ENCODE measurements at places on chromosomes 4 and X.

- DNase-seq = peak; percentile 25
Observed at GRCh38 chr4:76251441-76252270, at the start of gene FAM47E. TSS of gene FAM47E (plus strand) at chr4:76251721. CDS start at chr4:76251747, 26 bp downstream.

GRCh38 chr4:146367347-146367746 lies 153.0 kb downstream of the REELD1 start:
- DNase-seq = no peak

- no peak for DNase-seq
Observed at GRCh38 chrX:124045109-124045508, 83.6 kb downstream of the STAG2 start.

DNA sequence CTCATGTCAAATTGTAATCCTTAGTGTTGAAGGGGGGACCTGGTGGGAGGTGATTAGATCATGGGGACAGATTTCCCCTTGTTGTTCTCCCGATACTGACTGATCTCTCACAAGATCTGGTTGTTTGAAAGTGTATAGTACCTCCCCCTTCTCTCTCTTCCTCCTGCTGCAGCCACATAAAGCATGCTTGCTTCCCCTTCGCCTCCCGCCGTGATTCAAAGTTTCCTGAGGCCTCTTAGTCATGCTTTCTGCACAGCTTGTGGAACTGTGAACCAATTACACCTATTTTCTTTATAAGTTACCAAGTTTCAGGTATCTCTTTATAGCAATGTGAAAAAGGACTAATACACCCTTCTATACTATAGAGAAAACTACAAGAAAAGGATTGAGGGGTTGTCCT lies 1170.5 kb upstream of the AGA start:
- no peak for DNase-seq

DNA sequence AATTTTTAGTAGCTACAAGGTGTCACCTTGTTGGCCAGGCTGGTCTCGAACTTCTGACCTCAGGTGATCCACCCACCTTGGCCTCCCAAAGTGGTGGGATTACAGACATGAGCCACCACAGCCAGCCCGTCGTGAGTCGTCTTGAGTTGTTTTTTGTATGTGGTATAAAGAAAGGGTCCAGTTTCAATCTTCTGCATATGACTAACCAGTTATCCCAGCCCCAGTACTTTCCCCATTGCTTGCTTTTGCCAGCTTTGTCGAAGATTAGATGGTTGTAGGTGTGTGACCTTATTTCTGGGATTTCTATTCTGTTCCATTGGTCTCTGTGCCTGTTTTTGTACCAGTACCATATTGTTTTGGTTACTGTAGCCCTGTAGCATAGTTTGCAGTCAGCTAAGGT lies 105.9 kb downstream of the OR13H1 start:
- no peak for DNase-seq

- DNase-seq = no peak
Observed at GRCh38 chrX:8755116-8755515, 23.2 kb upstream of the ANOS1 start.

GRCh38 chr4:32909736-32910135 lies 2189.6 kb downstream of the PCDH7 start:
- no peak for DNase-seq

- no peak for DNase-seq
Observed at GRCh38 chr4:47075262-47075661, 43.9 kb downstream of the GABRB1 start.

DNA sequence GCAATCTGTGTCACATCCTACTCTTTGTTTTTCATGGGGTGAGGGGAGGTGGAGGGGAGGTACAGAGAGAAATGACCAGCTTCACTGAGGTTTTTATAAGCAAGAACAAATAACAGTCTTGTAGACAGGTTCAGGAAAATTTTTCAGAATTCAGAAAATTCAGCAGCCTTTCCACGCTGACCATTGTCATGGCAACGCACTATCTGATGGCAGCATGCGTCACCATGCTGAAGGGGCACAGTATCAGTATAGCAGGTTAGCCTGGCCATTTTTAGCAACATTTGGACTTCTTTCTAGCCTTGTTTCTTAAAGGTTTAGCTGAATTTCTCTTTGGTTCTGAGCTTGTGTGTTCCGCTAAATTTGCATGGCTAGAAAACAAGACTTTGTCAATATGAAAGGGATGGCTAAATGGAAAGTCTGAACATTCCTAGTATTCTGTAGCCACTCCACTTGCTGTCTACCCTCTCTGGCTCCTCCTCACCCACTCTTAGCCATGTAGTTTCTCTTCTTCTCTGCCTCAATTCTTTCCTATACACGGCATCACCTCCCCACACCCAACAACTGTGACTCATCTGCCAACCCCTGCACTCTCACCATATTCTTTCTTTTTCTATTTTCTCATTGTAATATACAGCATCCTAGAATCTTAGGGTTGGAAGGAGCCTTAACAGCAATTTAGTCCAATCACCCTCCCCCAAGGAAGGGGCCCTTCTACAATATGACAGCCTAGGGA lies 42.7 kb upstream of the CITED1 start:
- no peak for DNase-seq

DNA sequence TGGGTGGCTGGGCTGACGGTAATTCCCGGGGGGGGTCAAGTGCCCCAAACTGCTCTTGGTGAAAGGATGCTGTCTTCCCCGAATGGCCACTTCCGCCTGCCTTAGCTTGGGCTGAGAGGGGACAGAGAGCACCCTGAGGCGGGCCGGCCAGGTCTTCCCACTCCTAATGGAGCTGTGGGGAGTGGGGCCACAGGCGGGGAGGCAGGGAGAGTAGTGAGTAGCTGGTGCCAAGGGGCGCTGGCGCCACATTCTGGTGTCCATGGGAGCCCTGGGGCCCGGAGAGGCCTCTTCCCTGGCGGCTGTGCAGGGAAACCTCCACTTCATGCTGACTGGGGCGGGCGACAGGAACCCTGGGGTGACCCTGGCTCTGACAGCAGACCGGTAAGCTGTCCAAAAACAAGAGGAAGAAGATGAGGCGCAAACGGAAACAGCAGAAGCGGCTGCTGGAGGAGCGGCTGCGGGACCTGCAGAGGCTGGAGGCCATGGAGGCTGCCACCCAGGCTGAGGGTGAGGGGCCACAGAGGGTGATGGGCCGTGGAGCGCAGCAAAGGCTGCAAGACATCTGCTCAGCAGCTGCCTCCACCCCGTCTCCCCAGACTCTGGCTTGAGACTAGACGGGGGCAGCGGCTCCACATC lies 2.7 kb downstream of the SRPK3 start:
- DNase-seq = no peak

DNA sequence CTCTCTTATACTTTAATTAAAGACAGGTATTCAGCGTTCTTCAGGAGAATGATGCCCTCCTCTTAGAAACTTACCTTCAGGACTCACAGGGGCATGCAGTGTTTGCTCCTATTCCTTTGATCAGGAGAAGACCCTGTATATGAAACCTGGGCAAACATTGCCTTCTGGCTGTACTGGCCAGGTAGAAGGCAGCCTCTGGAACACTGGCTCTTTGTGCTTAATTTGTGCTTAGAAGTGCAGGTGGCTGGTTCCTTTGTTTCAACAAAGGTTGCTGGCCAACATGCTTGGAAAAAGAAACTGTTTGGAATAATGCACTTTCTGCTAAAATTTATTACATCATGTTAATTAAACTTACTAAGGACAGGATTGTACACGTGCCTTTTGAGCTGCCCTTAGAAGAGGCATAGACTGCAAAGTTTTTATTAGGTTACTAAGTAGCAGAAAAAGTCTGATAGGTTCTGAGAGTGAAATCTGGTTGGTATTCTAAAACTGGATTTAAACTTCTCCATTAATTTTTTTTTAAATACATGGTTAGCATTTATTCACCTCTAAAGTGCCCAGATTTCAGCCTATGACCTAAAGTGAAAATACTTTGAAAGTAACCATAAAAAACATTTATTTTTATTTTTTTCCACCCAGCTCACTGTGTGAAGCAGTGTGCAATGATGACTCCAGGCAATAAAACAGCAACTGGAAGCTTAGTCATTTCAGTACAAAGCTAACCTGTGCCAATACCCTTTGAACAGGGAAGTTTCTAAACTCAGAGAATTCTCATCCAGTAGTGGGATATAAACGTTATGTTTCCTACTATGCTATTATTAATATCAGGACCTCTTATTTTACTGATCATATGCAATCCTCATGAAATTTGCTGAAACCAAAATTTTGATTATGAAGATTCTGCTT lies 11.3 kb downstream of the RASSF6 start:
- no peak for DNase-seq

- DNase-seq = peak; percentile 35
Observed at GRCh38 chrX:54357414-54358377, at the start of gene WNK3. TSS of gene WNK3 (minus strand) at chrX:54358046.

- peak; percentile 55 for DNase-seq
Observed at GRCh38 chrX:155612312-155613224, at the start of gene TMLHE. TSS of gene TMLHE (minus strand) at chrX:155612952. CDS start at chrX:155545276, 67,676 bp downstream.

- DNase-seq = no peak
Observed at GRCh38 chrX:74906417-74906816, 18.8 kb downstream of the NEXMIF start.

GRCh38 chrX:29477878-29478277 lies 737.5 kb upstream of the MAGEB2 start:
- no peak for DNase-seq

DNA sequence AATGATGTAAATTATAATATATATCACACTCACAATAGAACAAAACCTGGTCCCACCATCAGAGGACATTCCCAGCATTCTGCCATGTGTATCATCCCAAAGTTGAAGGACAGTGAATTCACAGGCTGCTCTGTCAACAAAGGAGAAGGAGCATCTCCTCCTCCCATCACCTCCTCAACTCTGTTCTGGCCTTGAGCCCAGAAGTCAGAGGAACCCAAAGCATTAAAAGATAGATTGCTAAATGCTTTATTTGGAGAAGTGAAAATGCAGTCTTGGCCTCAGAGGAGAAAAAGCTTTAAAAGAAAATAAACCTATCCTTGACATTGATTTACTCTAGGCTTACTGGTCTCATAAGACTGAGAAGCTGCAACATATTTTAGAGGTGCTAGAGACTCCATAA lies 268.8 kb upstream of the RASGEF1B start:
- DNase-seq = no peak

DNA sequence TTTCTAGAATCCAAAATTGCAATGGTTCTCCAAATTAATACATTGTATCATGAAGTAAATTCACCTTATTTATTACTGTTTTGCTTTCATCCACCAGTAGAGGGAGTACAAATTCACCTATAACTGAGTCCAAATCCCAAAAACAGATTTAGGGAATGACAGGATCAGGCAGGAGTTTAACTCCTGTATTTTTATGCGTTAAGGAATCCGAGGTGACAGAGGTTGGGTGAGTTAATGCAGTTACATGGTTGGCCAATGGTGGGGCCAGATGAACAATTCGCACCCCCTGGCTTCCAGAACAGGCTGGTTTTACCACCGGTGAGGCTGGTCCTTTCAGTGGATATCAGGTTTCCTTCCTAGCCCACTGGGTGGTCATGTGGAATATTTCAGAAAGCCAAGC lies 82.4 kb downstream of the MTNR1A start:
- no peak for DNase-seq

GRCh38 chr4:73406548-73406875 lies 2.4 kb downstream of the ALB start:
- no peak for DNase-seq

- no peak for DNase-seq
Observed at GRCh38 chr4:109435635-109436034, 2.0 kb downstream of the SEC24B start.

GRCh38 chr4:151952137-151952536 lies 191.3 kb upstream of the GATB start:
- DNase-seq = no peak

DNA sequence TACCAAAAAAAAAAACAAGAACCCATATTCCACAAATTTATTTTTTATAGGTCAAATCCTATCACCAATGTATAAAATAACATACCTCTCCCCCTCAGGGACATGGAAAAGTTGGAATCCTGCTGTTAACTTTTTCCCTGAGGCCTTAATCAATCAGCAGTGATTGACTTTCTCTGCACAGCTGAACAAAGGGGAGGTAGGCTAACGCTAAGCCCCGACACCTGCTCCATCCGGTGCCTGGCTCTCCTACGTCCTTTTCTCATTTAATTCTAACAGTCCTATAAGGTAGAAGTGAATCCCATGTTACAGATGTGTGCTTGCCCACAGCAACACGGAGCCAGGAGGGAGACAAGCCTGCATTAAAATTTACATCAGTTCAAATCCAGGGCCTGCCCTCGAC lies 2.8 kb downstream of the CENPU start:
- DNase-seq = no peak

Data from CD4-positive, alpha-beta T cell treated with Interleukin-17A for 1 hour (primary cell).